Activated CD4-positive, CD25-positive, alpha-beta regulatory T cell (primary cell): ENCODE measurements at places on chromosomes 1 and 21.

GRCh38 chr1:248837045-248837780 is 811 bp upstream of the ZNF672 start:
- no peak for DNase-seq

DNA sequence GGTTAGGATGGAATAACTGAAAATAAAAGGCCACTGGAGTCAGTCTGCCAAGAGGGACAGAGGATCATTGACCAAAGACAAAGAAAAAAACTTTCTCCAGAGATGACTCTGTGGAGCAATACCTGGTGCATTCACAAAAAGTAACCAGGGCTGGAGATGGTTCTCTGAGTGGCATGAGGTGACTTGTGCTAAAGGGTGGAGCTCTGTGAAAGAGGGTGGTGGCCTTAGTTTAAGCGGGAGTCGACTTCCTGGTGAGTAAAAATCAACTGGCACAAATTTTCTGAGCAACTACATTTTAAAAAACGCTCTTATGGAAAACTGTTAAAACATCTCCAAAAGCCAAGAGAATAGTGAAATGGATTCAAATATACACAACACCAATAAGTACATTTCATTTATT is 10.0 kb downstream of the NHLH2 start:
- DNase-seq = no peak

GRCh38 chr1:198763298-198763714 is 124.5 kb downstream of the PTPRC start:
- DNase-seq = no peak

GRCh38 chr1:244749230-244750016 is 86.0 kb upstream of the COX20 start:
- DNase-seq = no peak

GRCh38 chr1:177300431-177300830 is 129.7 kb downstream of the BRINP2 start:
- no peak for DNase-seq

DNA sequence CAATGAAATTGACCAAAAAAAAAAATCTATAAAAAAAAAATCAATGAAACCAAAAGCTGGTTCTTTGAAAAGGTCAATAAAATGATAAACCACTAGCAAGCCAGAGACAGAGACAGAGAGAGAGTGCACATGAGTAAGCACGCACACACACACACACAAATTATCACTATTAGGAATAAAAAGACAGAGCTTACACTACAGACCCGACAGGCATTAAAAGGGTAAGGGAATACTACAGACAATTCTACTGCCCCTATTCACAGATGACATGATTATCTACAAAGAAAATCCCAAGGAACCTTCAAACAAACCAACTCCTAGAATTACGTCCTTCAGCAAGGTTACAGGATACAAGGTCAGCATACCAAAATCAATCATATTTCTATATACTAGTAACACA is 38.6 kb downstream of the TARBP1 start:
- DNase-seq = no peak

DNA sequence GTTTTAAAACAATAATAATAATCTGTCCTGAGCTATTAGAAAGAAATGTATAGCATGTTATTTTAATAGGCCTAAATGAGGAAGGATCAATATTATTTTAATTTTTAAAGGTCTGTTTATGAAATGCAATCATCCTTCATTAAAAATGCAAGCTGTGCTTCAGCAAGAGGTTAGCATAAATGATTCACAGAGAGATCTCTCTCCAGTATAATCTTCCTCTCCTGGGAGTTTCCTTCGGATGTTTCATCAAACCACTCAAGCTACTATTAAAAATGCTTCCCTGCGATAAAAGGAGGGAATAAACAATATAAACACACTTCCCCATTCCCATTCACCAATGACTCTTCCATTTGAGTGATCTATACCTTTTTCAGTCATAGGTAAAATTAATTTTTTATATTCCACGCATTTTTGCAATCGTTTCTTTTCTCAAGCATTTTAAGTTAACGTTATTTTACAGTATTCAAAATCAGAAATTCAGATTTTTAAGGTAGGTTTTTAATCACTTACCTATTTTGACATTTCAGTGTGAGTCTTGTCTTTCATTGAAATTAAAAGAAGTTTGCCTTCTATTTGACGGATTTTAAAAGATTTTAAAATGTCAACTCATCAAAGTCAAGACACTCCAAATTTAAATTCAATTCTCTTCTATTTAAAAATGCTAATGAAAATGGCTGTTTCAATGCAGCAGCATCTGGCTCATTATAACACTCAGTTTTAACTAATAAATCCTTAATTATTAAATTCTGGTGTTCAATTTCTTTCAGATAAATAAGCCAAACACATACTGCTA is 64.3 kb downstream of the RERE start:
- no peak for DNase-seq

DNA sequence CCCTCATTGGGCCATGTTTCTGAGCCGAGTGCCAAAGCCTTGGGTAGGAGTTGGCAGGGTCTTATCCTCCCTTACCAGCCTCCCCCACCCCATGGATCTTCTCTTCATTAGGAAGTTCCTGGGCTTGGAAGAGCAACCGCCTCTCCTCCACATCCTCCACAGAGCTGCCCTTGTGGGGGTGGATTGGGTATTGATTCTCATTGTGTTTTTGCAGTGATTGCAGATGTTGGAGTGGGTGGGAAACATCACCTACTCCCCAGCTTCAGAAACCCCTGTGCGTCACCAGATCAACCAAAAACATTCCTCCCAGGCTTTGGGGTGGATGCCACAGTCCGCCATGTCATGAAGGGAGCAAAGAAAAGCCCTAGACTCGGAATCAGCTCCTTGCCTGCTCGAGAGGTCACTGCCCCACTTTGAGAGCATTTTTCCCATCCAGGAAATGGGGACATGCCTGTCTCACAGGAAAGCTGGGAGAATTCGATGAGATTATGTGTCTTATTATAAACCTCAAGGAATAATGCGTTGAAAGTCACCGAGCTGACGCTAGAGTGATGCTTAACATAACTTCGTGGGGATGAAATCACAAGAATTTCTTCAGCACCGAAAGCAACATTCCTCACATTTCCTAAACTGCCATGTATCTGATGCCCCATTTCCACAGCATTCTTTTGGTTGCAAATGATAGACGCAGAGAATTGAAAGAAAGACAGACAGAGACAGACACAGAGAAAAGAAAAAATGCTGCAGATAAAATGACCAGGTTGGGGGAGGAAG is 44.7 kb upstream of the ZBTB40 start:
- DNase-seq = no peak

DNA sequence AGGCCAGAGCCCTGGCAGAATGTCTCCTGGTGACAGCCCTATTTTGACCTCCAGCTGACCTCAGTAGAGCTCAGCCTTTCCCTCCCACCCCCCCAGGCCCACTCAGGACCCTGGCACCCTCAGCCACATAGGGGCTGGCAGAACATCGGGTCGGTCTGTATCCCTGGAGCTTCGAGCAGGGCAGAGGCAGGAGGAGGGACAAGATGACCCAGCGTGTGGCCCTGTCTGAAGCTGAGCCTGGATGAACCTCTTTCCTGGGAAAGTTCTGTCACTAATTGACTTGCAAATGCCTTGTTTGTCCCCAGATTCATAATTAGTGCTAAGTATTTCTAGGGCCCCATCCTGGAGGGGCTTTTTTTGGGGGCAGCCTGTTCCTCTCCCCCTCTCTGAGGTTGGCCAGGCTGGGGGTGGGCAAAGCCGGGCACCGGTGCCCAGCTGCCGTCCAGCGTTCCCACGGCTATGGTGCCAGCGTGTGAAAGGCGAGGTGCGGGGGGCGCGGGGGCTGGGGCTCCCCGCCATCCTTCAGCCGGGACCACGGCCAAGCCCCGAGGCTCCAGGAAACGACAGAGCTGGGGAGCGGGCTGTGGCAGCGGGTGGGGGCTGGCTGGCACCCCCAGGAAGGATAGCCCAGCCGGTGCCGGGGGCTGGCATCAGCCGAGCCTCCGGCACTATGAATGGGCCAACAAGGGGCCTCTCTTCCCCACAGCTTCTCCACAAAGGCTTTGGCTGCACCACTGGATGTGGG is 31.4 kb downstream of the RHBG start:
- no peak for DNase-seq

- DNase-seq = no peak
Measured at GRCh38 chr1:56148326-56149193, 430.8 kb downstream of the PLPP3 start.

- DNase-seq = no peak
Measured at GRCh38 chr1:246550402-246550801, 15.7 kb downstream of the TFB2M start.

- no peak for DNase-seq
Measured at GRCh38 chr1:33626801-33627200, 154.4 kb downstream of the ZSCAN20 start.

GRCh38 chr1:209879539-209879938 is 51.8 kb downstream of the UTP25 start:
- DNase-seq = no peak

DNA sequence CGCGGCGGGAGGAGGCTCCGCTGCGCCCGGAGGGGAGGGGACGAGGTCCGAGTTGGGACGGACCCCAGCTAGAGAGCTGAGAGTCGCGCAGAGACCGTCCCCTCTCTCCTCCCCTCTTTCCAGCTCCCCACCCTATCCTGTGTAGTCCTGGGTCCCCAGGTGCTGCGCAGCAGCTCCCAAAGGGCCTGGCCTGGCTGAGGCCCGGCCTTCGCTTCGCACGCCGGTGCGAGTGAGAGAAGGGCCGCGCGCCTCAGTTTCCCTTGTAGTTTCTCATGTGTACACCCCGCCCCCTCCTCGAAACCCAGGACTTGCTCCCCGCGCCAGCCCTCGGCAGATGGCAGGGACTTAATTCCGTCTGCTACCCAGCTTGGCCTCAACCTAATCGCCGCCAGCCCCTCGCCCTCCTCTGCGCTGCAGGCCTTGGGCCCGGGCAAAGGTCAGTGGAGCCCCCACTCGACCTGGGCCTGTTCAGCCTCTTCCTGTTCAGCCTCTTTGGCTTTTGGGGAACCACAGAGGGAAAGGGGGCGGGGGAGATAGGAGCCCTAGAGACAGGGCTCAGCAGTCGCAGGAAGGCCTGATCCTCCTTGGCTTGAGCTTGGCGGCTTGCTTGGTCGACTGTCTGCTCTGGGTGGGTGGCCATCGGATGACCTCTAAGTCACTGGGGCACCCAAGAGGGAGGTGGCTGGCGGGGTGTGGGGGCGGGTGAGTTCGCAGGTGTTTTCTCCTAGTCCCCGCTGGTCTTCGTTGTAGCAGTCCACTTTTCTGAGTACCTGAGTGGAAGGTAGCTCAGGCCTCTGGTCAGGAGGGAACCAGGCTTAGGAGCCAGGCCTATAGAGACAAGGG is 1.0 kb downstream of the ZNF687 start:
- no peak for DNase-seq

DNA sequence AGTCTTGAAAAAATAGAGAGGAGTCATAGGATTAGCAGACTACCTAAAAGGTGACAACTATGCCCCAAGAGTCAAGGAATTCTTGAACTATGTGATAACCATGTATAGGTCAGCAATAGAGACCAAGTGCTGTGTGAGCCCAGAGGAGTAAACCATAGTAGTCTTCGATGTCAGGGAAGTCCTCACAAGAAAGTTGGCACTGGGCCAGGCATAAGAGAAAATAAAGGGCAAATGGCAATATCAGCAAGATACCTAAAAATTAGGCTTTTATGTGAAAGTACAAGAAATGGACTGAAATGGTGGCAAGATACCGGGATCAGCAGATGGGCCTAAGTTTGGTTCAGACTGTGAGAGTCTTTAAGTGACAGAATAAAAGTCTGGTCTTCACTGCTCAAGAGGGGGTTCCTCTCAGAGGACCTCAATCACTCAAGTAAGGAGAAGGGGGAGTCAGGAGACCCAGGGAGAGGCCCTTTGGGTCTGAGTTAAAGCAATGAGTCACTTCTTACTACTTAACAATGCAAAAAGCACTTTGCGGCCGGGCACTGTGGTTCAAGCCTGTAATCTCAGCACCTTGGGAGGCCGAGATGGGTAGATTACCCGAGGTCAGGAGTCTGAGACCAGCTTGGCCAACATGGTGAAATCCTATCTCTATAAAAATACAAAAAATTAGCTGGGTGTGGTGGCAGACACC is 95.0 kb downstream of the TEX35 start:
- no peak for DNase-seq

GRCh38 chr1:177423090-177423489 is 252.3 kb downstream of the BRINP2 start:
- no peak for DNase-seq

GRCh38 chr21:17644186-17644585 is 31.5 kb upstream of the BTG3 start:
- DNase-seq = no peak

GRCh38 chr1:51912881-51913280 is 34.4 kb upstream of the NRDC start:
- no peak for DNase-seq

- no peak for DNase-seq
Measured at GRCh38 chr1:9368356-9368755, 75.7 kb downstream of the SPSB1 start.

DNA sequence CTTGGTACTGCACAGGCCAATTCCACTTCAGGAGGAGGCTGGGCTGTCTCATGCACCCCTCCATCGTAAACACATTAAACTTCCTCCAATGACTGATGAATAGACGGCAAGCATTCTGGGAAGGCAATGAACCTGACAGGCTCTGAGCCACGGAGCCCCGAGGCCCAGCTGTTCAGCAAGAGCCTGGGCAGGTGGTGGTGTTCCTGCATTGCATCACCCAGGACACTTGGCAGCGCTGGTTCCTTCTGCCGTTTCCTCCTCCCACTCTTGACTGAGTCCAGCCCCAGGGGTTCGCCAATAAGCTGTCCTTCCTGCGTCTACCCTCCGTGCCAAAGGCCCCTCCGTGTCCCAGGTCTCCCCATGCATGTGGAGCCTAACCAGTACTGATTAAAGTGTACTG is 109.8 kb downstream of the JAK1 start:
- DNase-seq = no peak
